Jurkat, Clone E6-1 (cell line): ENCODE measurements at places on chromosomes 5 and 9.

DNA sequence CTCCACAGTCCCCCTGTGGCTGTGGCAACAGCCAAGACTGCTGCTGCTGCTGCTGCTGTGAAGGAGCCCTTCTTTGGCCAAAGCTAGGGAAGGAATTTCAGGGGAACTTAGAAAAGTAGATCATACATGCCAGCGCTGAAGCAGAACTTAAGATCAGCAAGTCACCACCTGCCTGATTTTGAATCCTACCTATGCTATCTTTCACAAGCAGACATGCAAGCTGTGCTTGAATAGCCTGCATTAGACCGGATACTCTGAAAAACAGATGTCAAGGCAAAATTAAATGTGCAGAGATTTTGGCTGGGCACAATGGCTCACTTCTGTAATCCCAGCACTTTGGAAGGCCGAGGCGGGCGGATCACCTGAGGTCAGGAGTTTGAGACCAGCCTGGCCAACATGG is 99.3 kb upstream of the ZNF366 start:
- DNase-seq, result no peak

GRCh38 chr9:5563886-5564285 is 53.6 kb downstream of the PDCD1LG2 start:
- no peak for DNase-seq

- DNase-seq, result no peak
Measured at GRCh38 chr5:150058480-150059126, 27.8 kb downstream of the CSF1R start.

DNA sequence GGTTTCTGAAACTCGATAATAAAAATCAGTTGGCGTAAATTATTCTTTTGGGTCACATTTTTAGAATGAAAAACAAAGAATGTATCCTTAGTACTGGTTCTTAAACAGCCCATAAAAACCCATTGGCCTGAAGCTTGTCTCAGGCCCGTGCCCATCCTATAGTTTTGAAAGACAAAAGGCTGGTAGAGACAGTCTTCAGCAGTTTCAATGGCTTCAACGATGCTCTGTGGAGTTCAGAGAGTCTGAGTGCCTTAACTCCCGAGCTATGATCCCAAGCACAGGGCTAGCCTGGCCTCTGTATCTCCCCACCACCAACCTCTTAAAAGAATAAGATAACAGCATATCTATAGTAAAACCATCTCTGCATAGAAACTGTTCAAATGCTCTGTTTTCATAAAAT is 595.0 kb downstream of the CDH12 start:
- no peak for DNase-seq

DNA sequence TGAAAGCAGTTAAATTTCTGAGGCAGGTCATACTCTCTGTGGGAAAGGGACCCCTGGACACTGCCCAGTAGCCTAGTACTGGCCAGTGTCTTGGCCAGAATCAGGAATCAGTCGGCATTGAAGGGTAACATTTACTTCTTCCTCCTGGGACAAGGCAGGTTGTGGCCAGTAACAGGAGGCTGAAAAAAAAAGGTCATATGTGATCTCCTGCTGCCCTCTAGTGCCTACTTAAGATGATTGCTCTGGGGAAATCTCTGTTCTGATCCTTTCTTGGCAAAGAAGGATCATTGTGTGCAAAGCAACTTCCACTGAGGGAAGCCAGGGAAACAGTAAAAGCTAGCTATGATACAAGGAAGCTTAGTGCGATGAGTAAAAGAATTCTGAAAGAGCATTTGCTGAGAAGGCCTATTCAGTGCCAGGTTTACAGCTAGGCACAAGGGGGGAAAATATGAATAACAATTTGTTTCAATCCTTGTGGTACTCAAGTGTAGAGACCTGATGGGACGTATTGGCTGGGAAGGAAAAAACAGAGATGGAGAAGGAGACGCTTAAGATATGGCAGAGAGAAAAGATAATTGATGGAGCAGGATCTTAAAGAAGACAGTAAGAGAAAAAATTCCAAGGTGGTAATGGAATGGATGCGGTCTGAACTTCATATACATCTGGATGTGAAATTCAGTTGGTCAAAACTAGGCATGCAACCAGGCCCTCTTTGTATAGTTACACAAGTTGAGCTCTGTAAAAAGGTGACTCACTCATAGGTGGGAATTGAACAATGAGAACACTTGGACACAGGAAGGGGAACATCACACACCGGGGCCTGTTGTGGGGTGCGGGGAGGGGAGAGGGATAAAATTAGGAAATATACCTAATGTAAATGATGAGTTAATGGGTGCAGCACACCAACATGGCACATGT is 25.8 kb upstream of the TRIM32 start:
- DNase-seq, result peak; percentile 60

DNA sequence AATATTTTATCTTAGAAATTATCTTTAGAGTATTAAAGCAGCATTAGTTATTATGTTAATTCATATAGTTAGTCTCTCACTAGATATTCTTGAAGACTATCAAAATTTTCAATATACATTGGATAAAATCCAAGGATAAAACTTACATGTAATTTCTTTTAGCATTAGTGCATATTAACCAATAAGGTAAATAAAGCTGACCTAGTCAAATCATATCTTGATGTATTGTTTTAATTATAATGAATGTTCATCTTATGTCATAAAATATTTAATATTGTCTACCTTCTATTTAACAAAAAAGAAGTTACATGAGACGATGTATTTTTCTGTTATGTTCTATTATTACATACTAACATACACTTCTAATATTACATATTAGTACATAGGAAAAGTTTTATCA is 301.7 kb upstream of the DAB2 start:
- DNase-seq, result no peak

DNA sequence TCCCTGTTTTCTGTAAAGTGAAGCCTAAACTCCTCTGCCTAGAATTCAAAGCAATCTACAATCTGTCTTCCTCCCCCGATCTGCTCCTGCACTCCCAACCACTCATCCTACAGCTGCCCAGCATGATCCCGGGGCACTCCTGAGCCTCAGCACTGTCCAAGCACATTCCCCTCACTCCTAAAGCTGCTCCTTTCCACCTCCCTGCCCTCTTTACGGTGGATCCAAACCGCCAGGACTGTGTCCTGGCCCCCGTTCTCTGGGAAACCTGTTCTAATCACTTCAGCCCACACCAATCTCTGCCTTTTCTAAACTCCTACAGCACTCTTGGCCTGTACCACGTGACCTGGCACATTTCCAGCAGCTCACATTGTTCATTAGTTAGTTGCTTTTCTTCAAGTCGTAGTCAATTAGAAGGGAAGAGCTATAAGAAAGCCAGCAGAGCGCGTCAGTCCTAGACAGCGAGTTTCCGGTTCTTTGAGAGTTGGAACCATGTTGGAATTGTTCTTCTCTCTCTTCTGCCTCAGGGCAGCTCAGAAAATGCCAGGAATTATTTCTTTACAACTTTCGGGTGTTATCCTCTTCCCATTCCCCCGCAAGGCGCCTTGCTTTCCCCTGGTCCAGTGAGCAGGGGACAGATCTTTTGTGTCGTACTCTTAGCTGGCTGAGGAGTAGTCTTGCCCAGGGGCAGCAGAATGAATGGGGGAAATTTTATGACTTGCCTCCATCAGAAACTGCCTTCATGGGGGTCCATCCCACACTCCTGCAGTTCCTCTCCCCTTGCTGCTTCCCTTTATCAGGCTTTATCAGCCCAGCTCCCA is 60.7 kb downstream of the NRG2 start:
- no peak for DNase-seq

DNA sequence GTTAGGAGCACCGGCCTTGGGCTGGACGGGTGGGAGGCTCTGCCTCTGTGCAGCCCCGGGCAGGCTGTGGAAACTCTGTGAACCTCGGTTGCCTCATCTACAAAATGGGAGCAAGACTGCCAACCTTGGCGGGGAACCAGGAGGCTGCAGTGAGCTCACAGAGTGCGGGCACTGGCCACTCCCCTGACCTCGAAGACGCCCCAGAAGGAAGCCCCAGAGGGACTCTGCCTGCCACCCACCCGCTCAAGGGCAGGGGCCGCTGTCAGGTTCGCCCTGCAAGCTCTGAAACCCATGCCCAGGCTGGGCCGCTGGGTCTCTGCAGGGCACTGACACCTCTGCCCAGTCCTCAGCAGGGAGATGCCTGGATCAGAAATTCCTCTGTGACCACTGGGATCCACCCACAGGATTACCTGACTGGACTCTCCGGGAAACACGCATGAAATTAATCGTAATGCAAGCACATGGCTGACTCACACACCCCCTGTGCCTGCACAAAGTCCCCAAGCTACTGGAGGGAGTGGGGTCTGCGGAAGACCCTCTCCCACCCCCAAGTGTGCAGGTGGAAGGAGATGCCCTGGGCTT is 7.4 kb downstream of the CCDC187 start:
- DNase-seq, result no peak

DNA sequence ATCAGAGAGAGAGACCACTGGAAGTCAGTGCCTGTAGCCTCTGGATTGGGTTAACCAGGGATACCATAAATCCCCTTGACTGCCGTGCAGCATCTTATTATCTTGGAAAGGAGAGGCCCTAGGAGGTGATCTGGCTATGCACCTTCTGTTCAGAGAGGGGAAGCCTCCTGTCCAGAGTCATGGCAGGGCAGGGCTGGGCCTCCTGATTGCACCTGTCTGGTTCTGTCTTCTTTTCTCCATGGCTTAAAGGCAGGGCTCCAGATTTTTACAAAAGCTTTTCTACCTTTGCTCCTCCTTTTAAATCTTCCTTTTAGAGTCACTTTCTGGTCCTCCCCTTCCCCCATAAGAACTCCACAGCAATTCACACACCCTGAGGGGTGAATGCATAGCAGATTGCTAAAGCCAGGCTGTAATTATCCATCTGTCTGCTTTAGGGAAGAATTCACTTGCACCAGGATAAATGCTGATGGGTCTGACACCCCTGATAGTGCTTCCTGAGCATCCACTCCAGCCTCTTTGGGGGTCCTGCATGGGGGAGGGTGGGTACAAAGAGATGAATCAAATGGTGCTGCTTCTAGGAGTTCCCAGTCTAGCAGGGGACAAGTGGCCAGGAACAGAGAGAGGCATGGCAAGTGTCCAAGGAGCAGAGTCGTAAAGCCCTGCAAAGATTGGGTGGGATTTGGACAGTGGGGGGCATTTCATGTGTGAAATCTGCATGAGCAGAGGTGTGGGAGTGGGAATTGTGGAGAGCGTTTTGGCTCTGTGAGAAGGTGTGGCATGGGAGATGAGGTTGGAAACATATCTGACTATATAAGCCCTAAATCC is 141.3 kb upstream of the ALDH1B1 start:
- DNase-seq, result no peak

DNA sequence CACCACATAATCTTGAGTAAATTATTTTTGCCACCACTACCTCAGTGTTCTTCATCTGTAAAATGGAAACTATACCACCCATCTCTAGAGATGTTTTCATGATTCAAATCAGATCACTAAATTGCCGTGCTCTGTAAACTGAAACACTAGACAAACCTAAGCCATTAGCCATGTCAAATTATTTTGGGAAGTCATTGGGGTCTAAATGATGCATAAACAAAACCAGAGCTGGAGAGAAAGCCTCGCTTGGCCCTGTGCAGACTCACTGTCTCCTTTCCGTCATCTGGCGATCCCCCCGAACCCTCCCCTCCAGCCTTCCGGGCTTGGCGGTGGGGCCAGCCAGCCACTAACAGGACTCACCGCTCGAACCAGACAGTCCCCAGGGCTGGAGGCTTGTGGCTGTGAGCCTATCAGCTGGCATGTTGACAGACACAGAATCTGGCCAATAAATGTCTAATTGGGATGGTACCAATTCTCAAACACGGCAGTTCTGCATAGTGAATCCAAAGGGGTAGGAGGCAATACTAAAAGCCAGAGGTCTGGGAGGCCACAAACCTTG is 256.5 kb downstream of the SEC61B start:
- DNase-seq, result no peak

- DNase-seq, result no peak
Measured at GRCh38 chr5:40937075-40937474, 27.8 kb downstream of the C7 start.

GRCh38 chr9:13351778-13352386 is 72.4 kb upstream of the MPDZ start:
- no peak for DNase-seq

DNA sequence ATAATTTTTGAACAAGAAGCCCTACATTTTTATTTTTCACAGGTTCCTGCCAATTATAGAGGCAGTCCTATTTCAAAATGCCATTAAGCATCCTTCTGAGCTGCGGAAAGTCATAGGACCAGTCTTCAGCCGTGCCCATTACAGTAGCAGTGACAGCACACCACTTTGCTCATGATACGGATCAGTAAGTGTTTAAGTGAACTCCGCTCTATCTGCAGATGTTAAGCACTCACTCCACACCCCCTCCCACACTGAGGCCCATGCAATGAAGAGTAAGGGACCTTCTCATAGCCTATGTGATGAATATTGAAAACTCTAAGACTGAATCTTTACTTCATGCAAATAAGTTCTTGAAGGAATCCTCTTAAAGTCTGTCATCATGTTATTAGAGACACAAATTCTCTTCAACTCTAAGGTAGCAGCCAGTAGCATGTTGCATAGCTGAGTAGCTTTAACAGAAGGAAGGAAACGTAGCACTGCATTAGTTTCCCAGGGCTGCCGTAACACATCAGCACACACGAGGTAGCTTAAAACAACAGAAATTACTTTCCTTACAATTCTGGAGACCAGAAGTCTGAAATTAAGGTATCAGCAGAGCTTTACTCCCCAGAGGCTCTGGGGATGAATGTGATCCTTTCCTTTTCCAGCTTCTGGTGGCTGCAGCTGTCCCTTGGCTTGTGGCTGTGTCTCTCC is 20.3 kb upstream of the TAF11L2 start:
- no peak for DNase-seq

GRCh38 chr5:142167458-142167857 is 58.9 kb downstream of the NDFIP1 start:
- no peak for DNase-seq

GRCh38 chr9:109022873-109023272 is 9.6 kb upstream of the CTNNAL1 start:
- no peak for DNase-seq

DNA sequence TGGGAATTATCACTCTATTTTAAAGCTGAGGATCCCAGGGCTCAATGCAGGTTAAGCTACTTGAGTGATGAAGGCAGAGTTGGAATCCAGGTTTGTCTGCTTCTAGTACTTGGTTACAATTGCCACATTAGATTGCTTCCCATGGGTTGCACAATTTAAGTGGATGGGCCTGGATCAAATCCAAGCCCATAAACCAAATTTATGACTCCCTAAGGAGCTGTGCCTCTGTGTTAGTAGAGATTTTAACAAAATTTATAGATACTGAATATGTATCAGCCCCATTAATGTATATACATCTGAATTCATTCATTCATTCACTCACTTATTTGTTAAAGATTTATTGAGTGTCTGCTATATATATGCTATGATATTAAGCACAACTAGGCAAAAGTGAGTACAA is 332.3 kb upstream of the KLF9 start:
- no peak for DNase-seq

- no peak for DNase-seq
Measured at GRCh38 chr9:134515026-134515821, 126.4 kb upstream of the COL5A1 start.

DNA sequence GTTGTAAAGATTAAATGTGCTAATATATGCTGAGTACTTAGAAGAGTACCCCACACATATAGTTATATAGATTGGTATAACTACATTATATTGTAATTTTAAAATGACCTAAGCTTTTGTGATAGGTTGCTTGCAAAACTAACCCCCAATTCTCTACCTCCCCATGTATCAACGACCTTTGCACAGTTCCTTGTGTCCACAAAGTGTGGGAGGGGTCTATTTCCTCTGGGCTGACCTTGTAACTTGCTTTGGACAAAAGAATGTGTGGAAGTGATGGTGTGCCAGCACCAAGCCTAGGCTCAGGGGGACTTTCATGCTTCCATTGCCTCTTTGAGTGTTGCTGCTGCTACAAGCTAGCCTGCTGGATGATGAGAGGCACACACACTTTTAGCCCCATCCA is 20.6 kb downstream of the C5 start:
- DNase-seq, result no peak

GRCh38 chr9:137607141-137607857 is 1.8 kb downstream of the ARRDC1 start:
- DNase-seq, result no peak
